ENCODE measurements at places on chromosomes 13 and 19. TPM values are rescaled to one million over a fixed set of nuclear protein-coding genes. Genes with fewer than 3 reads are reported as not detected.

SLITRK5 gene
- not detected for total RNA-seq

ABCA7 gene
- total RNA-seq = 77.5 TPM

GAPDHS gene
- not detected for total RNA-seq

DNA sequence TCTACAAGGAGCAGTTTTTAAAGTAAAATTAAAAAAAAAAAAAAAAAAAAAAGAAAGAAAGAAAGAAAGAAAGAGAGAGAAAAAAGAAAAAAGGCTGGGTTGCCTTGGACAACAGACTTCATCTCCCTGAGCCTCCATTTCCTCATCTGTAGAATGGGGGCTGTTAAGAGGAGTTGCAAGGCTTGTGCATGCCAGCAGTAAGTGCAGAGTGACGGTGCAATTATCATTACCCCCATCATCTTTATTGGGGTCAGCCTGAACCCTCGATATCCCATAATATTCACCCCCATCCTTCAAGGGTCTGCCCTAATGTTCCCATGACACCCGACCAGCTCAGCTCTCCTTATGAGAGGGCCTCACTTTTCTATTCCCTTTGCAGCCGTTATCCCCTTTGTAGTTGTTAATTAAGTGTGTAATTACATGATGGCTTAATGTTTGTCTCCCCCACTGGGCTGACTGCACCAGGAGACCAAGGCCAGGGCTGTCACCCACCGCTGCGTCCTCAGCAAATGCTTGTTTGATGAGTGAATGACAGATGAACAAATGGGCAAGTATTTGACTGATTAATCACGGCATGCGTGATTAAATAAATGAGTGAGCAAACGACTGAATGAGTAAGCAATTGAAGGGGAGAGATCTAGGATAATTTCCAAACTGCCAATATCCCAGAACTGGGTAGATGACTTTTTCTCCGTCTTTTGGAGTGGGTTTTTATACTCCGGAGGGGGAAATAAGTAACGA lies 10.1 kb downstream of the FOSB start:
- no peaks in the 10 kb centered on the region for H3K36me3 ChIP-seq
- peak overlapping the region; percentile 53 for H3K4me3 ChIP-seq
- H3K27me3 ChIP-seq = peaks cover 23% of the 10 kb centered on the region
- peaks cover 34% of the 10 kb centered on the region for H3K4me1 ChIP-seq

GRCh38 chr13:19575230-19575629 lies 13.9 kb upstream of the TPTE2 start:
- no peak overlapping the region for H3K27ac ChIP-seq
- H3K27me3 ChIP-seq = peaks cover 4% of the 10 kb centered on the region
- H3K4me1 ChIP-seq = peaks cover 4% of the 10 kb centered on the region
- no peak overlapping the region for H3K4me3 ChIP-seq
- no peaks in the 10 kb centered on the region for H3K36me3 ChIP-seq

DNA sequence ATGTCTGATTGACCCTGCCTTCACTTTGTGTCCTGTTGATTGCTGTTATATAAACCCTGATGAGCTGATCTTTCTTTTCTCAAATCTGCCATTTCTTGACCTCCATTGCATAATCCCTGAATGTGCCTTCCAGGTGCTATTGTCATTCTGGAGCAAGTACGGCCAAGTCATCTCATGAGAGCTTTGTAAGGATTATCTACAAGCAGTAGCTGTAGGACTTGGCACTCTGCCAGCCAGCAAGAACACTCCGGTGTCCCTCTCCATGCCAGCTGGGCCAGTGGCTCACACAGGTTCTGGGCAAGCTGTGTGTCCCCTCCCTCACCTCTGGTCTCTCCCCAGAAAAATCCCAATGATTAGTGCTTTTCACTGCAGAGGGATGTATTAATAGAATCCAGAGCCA lies 348.1 kb downstream of the FOXO1 start:
- H3K4me3 ChIP-seq = no peak overlapping the region
- DNase-seq = no peak
- peaks cover 67% of the 10 kb centered on the region for H3K4me1 ChIP-seq
- no peak overlapping the region for H3K27ac ChIP-seq
- no peaks in the 10 kb centered on the region for H3K27me3 ChIP-seq

GRCh38 chr13:33167491-33167890 lies 118.1 kb downstream of the STARD13 start:
- no peak overlapping the region for H3K4me3 ChIP-seq
- no peaks in the 10 kb centered on the region for H3K4me1 ChIP-seq
- H3K36me3 ChIP-seq = no peaks in the 10 kb centered on the region
- H3K27ac ChIP-seq = no peak overlapping the region

ZNF560 gene
- 0.40 TPM for total RNA-seq

- H3K4me3 ChIP-seq = peak overlapping the region; percentile 76
- peak; percentile 59 for DNase-seq
- peak overlapping the region; percentile 77 for H3K27ac ChIP-seq
- peaks cover 10% of the 10 kb centered on the region for H3K36me3 ChIP-seq
- H3K27me3 ChIP-seq = peaks cover 4% of the 10 kb centered on the region
- peaks cover 57% of the 10 kb centered on the region for H3K4me1 ChIP-seq
These were observed 1.6 kb downstream of the PKN1 start for GRCh38 chr19:14434543-14435319.

PSG3 gene
- total RNA-seq = not detected

DNA sequence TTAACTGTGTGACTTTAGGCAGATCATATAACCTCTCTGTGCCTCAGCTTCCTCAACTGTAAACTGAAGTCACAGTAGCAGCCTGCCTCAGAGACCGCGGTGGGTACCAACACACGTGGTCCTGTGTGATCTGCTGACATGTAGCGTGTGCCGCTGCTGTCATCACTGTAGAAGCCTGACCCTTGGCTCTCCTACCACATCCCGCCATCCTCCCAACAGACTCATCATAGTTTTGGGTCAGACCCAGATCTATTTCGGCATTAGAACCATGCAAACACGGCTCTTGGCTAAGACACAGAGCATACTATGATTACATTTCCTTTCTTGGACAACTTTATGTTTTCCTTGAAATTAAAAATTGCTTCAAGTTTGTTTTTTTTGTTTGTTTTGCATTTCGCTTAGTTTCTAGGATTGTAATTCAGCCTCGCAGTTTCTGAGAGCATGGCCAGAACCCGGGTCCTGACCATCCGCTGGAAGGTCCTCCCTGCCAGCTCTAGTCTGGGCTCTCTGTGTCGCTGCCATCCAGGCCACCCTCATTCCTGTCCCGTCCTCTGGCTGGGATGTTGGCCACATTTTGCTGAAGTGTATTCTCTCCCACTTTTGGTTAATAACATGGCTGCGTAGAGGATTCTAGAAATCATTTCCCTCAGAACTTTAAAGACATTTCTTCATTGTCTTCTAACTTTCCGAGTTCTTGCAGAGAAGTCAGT lies 53.0 kb downstream of the GGACT start:
- no peak overlapping the region for H3K4me3 ChIP-seq
- H3K27ac ChIP-seq = no peak overlapping the region
- no peaks in the 10 kb centered on the region for H3K27me3 ChIP-seq
- peaks cover 24% of the 10 kb centered on the region for H3K4me1 ChIP-seq
- H3K36me3 ChIP-seq = no peaks in the 10 kb centered on the region

GRCh38 chr19:4113398-4114088 lies 10.4 kb downstream of the MAP2K2 start:
- H3K27ac ChIP-seq = peak overlapping the region; percentile 85
- no peak overlapping the region for H3K4me3 ChIP-seq
- DNase-seq = no peak
- peaks cover 78% of the 10 kb centered on the region for H3K4me1 ChIP-seq
- H3K36me3 ChIP-seq = peaks cover 82% of the 10 kb centered on the region

- H3K36me3 ChIP-seq = peaks cover 41% of the 10 kb centered on the region
- H3K4me1 ChIP-seq = peaks cover 35% of the 10 kb centered on the region
- peak; percentile 100 for DNase-seq
- H3K4me3 ChIP-seq = peak within 1 kb of the TSS; percentile 97
These were observed at the start of gene TRIM28 for GRCh38 chr19:58543826-58544590. Gene TRIM28, plus strand, starts transcription at chr19:58544064. Its CDS starts 694 bp downstream, at chr19:58544758.

DNA sequence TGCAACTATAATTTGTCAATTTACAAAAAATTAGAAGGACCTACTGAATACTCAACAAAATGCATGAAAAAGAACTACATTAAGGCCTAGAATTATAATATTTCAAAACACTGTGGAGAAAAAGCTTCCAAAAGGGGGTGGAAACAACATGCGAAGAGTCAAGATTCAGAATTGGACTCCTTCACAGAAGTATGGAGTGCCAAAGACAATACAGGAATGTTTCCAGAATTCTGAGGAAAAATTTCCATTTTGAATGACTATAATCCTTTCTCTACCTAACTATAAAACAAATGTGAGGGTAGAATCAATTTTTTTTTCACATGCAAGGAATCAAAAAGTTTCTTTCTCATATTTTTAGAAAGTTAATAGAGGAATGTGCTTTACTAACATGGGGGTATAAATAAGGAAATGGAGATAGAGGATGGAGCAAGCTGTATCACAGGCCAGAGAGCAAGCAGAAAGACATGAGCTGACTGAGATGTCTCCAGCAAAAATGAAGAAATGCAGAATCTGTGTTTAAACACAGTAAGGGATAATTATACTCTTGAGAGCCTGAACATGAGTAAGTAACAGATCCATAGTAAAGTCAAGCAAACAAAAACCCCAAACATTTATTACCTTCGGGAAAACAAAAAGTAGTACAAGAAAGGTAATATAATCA lies 39.5 kb upstream of the SMAD9 start:
- H3K36me3 ChIP-seq = peaks cover 44% of the 10 kb centered on the region
- no peak overlapping the region for H3K4me3 ChIP-seq
- DNase-seq = no peak
- H3K27me3 ChIP-seq = no peaks in the 10 kb centered on the region
- peaks cover 19% of the 10 kb centered on the region for H3K4me1 ChIP-seq
- H3K27ac ChIP-seq = no peak overlapping the region

GRCh38 chr13:99982036-99982730 lies 599 bp downstream of the ZIC2 start:
- H3K4me1 ChIP-seq = peaks cover 25% of the 10 kb centered on the region
- H3K4me3 ChIP-seq = peak overlapping the region; percentile 42
- peaks cover 13% of the 10 kb centered on the region for H3K36me3 ChIP-seq
- H3K27ac ChIP-seq = peak overlapping the region; percentile 39

- no peak overlapping the region for H3K4me3 ChIP-seq
- H3K4me1 ChIP-seq = no peaks in the 10 kb centered on the region
- no peak for DNase-seq
- H3K27ac ChIP-seq = no peak overlapping the region
These were observed 12.8 kb downstream of the SHC2 start for GRCh38 chr19:447816-448560.

GRCh38 chr13:46296115-46296822 lies 84.5 kb downstream of the LRRC63 start:
- no peaks in the 10 kb centered on the region for H3K27me3 ChIP-seq
- H3K4me3 ChIP-seq = peak overlapping the region; percentile 68
- peaks cover 24% of the 10 kb centered on the region for H3K36me3 ChIP-seq
- peak overlapping the region; percentile 98 for H3K27ac ChIP-seq

DNA sequence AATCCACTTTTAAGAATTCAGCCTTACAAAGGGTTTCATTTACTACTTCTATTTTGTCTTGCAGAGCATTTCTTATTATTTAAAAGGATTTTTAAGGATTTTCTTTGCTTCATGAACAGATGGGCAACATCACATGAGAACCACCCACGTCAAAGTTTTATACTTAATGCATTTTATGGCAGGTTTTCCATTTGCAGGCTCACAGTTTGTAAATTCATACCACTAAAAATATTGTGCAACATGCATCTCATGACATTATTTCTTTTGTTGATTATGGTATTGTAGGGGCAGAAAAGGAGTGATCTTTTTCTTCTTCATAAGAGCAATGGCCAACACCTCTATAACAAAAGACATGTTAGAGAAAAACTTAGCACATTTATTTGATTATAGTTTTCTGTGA lies 554.0 kb upstream of the SPRY2 start:
- H3K4me1 ChIP-seq = no peaks in the 10 kb centered on the region
- H3K36me3 ChIP-seq = no peaks in the 10 kb centered on the region
- H3K27me3 ChIP-seq = no peaks in the 10 kb centered on the region
- no peak overlapping the region for H3K27ac ChIP-seq
- DNase-seq = no peak
- no peak overlapping the region for H3K4me3 ChIP-seq

- peaks cover 36% of the 10 kb centered on the region for H3K4me1 ChIP-seq
- no peak overlapping the region for H3K27ac ChIP-seq
- H3K27me3 ChIP-seq = peaks cover 17% of the 10 kb centered on the region
- H3K4me3 ChIP-seq = no peak overlapping the region
These were observed 52.1 kb upstream of the USPL1 start for GRCh38 chr13:30565658-30566057.

GRCh38 chr13:40960716-40961115 lies 58.4 kb downstream of the ELF1 start:
- no peak for DNase-seq
- no peak overlapping the region for H3K27ac ChIP-seq

ZNF69 gene
- 3.4 TPM for total RNA-seq

DNA sequence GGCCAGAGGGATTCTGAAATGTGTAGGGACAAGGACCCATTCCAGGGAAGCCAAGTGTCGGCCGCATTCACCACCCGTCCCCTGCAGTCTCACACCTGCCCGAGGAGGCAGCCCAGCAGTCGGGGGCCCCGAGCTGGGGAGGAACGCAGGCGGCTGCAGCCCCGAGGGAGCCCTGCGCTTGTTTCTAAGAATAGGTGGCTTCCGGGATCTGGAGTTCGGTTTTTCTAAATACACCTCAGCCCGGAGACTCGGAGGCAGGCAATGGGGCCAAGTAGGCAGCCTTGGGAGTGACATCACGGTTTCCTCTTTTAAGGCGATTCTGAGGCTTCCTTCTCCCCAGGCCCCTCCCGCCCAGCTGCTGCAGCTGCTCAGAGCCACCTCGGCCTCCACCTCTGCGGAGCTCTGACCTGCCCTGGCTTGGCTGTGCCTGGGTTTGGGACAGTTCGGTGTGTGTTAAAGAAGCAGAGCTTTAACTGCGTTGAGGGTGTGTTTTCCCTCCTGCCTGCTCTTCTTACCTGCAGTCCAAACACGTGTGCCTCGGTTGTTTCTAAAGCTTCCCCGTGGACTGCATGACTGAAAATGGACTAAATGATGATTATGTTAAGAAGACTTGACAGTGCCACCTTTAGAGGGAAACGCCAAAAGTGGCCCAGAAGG lies 80.5 kb downstream of the COL4A2 start:
- H3K4me3 ChIP-seq = no peak overlapping the region
- peaks cover 20% of the 10 kb centered on the region for H3K27me3 ChIP-seq
- H3K4me1 ChIP-seq = no peaks in the 10 kb centered on the region
- peak; percentile 24 for DNase-seq

DNA sequence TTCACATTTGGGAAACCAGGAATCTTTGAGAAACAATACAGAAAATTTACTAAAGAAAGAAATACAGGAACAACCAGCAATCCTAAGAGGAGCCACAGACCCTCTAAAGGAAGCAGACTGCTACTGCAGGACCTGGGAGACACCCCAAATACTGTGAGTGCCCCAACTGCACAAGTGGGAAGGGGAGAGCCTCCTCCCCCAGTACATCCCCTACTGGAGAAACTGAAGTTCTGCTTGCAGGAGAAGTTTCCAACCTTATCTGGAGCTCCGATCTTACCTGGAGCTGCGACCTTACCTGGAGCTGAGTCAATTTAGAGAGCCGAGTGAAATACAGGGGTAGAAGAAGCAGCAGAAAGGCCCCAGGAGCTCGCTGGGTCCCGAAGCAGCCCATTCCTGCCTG lies 236.4 kb upstream of the SPRY2 start:
- H3K27ac ChIP-seq = no peak overlapping the region
- no peak for DNase-seq
- H3K4me3 ChIP-seq = no peak overlapping the region
- H3K4me1 ChIP-seq = no peaks in the 10 kb centered on the region
- H3K36me3 ChIP-seq = no peaks in the 10 kb centered on the region
- H3K27me3 ChIP-seq = no peaks in the 10 kb centered on the region

All from activated CD8-positive, alpha-beta T cell treated with anti-CD3 and anti-CD28 coated beads, Interleukin-2, amount 10 ng/mL, durations not matched to agents 7 days and 5 days (primary cell).